ENCODE measurements at places on chromosomes 12 and 14. TPM values are rescaled to one million over a fixed set of nuclear protein-coding genes. Genes with fewer than 3 reads are reported as not detected.

DNA sequence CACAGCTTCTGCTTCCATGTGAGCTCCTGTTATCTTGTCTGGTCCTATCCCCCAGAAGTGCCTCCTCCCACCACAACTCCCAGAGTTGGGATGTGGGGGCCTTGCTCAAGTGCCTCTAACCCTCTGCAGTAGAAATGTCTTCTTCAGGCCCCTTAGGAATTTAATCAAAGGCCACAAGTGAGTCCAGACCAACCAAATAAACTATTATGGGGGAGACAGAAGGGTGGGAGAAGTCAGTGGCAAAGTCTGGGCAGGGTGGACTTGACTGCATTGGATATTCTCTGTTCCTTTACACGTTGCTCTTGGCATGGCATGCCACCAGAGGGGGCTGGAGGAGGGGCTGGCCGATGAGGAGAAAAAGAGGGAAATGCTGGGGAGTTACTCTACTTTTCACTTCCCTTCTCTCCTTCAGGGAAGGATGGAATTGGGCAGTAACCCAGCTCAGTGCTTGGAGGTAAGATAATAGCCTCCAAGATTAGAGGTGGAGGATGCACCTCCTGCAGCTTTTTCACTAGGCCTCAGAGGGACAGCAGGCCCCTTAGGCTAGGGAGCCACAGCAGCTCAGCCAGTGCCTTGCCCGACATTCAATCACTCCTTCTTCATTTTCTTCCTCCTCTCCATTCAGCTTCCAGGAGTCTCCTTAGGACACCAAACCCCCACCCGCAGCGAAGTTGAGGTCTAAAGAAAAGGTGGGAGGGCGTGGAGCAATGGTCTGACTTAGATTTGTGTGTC lies 1.2 kb upstream of the AP1G2 start:
- DNase-seq: peak; percentile 39

Gene TRPV4
- 0.92 TPM for total RNA-seq

DNA sequence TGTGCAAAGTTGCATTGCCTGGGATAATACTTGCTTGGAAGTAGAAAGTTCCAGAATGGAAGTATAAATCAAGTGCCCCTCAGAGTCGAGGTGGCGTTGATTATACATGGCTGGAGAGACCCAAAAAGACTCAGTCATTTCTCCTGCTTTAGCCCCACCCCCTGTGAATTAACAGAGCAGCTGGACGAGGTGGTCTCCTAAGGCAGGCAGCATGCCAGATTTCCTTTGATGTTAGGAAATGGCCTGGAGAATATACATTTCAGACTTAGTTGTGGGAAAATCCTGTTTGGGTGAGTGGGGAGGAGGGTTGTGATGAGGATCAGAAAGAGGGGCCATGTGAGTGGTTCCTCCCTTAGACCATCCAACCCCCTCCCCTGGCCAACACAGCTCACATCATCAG lies 406.1 kb upstream of the TMPO start:
- DNase-seq: no peak

GRCh38 chr14:69324341-69324931 lies 64.5 kb downstream of the GALNT16 start:
- no peak for DNase-seq

Gene BEST3
- total RNA-seq: 0.09 TPM

DNA sequence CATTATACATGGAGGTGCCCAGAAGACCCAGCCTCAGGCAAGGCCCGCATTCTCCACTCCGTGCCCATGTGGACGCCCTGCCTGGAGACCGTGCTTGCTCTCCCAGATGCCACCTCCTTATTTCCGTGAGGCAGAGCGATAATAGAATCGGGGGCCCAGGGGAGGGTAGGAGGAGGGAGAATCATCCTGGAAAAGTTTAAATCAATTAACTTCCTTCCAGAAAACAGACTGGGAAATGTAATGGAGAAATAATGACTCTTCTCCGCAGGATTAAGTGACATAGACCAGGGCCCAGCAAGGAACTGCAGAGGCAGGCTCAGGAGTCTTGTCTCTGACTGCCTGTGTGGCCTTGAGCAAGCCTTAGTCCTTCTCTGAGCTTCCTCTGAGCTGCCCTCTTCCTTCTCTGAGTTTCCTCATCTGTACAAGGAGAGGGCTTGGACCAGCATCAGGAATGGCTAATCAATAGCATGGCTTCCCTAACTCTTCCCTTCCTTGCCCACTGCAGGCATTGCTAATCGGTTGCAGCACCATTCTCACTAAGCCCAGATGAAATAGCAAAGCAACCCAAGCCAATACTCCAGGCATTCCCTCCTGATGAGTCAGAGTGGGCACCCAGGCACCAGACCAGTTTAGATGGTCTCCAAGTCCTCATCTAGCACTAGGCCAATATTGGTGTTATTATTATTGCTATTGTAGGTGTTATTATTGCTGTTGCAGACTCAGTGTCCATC lies 11.3 kb upstream of the FAM222A start:
- no peak for DNase-seq

DNA sequence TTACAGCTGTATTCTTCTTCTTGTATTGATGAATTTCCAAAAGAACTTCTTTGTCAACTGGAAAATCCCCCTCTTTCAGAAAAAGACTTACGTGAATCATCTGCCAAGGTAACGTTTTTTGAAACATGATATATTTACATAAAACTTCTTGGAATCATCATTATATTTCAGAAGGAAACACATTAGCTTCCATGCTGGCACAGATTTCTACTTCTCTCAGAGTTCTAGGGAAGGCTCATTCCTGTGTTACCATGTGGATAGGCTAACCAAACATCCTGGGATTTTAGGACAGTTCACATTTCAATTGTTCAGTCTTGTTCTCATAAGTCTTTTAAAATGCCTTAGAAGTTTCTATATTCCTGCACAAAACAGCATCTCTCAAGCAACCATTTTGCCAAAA lies 120.3 kb upstream of the NEDD1 start:
- DNase-seq: no peak

Gene PIWIL1
- total RNA-seq: not detected

- no peak for DNase-seq
Measured at GRCh38 chr12:800401-800800, 48.0 kb downstream of the WNK1 start.

DNA sequence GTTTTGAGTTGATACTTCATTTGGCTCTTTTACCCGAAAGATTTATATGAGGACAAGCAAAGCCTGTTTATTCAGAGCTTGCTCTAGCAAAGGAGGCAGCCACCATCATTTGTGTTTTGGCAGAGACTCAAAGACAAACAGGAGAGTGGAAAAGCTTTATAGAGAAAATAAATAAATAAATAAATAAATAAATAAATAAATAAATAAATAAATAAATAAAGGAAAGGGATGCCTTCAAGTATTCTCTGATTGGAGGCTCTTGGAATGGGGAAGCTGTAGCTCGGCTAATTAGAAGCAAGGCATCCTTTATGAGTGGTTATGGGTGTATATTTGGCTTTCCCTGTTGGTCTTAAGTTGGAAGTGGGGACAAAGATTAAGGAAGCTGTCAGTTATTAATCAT lies 229.8 kb downstream of the RASSF9 start:
- no peak for DNase-seq

GRCh38 chr12:100024974-100025555 lies 40.3 kb upstream of the ANKS1B start:
- DNase-seq: no peak

Gene GPN3
- total RNA-seq: 12.4 TPM

DNA sequence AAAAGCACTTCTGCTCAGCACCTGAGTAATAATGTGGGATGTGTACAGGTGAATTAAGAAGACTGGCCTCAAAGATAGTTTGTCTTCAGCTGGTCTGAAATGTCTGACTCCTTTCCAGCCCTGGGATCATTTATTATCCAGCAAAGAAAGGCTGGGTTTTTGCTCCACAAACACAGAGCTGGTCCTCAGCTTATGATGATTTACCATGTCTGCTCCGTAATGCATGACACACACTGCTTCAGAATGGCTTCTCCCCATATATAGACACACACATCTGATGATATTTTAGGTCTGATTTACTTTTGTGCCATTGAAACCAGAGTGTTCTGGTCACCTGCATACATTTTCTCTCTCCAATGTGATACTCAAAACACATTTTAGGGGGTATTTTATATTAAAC lies 225.0 kb downstream of the SLC25A21 start:
- no peak for DNase-seq

- DNase-seq: peak; percentile 56
Measured at GRCh38 chr14:24398293-24398652, 530 bp upstream of the NYNRIN start.

Gene MYH6
- 1.4 TPM for total RNA-seq

DNA sequence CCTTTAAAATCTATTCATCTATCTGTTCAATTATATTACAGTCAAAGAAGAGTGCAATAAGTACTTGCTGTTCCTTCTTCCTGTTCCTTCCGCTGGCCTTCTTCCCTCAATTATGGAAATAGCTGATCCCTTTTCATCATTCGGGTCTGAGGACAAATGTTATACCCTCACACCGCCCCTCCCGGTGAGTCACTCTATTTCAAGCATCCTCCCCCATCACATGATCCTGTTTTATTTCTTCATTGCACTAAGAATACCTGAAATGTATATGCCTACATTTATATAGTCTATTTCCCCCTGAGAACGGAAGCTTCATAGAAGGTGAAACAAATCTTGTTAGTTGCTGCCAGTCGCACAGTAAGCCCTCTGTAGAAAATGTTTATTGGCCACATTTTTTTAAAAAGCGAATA lies 2.5 kb downstream of the SLC38A1 start:
- no peak for DNase-seq

GRCh38 chr14:51996148-51996746 lies 6.9 kb downstream of the RTRAF start:
- no peak for DNase-seq

DNA sequence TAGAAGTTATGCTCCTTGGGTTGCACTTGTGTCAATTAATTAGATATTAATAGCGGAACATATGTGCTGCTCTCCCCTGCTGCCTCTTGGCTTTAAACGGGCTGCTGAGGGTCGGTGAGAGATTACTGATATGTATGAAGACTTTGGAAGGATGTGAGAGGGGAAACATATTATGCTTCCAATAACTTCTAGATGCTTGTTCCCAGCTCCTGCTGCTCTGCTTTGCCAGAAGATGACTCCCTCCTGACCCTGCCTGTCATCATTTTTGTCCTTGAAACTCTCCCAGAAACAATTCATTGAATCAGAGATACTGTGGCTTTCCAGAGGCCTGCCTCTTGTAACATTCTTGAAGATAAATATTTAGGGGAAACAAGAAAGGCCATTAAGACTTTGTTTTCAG lies 300.1 kb upstream of the STXBP6 start:
- no peak for DNase-seq

DNA sequence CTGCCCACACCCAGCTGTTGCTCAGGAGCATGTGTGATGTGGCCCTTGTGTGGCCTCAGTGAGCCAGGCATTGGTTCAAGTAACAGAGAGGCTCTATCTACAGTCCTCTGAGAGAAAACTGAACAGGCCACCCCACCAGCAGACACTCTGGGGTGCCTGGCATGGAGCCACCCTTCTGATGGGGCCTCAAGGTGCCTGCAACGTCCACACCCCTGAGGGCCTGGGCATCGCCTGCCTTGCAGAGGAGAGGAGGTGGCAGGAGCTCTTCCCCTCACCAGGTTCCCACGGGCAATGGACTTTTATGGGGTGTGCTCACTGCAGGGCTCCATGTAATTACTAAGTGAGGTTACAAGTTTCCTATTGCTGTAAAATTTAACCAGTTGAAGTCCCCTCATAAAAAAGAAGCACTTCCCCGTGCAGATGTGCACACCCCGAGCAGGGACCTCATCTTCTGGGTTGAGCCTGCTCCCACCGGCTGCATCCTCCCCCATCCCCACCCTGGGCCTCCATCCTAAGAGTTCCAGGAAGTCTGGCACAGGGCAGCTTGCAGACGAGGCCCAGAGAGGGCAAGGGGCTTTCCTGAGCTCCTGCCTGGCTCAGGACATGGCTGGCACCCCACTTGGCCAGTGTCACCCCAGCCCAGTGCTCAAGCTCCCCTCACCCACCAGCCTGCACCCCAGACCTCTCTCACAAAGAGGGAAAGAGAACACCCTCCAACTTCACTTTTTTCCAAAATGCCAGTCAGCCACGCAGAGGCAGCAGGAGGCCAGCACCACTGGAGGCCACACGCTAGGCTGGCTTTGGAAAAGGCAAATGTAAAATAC lies 270.4 kb upstream of the RTL1 start:
- DNase-seq: no peak

Gene PAPOLA
- 212 TPM for total RNA-seq

DNA sequence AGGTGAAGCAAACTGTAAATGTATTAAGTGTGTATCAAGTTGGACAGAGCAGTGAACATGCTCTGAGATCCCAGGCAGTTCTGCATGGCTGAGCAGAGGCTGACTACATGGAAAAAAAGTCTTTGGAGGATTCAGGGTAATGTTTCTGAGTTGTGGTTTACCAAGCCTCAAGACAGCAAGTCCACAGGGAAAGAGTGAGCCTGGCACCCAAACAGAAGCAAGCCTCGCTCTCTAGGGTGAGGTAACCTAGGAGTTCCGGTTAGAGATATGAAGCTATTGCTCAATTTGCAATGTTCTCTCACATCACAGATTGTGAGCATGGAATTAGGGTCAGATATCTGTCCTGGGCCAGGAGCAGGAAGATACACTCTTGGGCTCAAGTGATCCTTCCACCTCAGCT lies 158.6 kb downstream of the MON2 start:
- DNase-seq: no peak

DNA sequence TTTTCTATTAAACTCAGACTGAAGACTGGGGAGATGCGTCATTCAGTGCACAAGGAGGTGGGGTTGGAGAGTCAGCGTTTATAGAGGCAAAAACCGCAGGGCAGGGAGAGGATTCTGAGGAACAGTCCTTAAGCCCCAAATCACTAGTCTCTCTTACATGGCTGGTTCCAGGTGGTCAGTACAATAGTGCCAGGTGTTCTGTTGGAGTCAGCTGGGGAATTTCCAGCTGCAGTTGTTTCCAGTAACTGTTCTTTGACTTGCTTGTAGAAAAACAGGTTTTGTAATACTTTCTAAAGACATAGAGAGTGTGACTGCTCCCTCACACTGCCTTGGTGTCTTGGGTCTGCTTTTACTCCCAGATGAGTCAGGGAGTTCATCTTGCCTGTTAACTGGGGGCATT lies 192.2 kb downstream of the TMTC3 start:
- DNase-seq: no peak

DNA sequence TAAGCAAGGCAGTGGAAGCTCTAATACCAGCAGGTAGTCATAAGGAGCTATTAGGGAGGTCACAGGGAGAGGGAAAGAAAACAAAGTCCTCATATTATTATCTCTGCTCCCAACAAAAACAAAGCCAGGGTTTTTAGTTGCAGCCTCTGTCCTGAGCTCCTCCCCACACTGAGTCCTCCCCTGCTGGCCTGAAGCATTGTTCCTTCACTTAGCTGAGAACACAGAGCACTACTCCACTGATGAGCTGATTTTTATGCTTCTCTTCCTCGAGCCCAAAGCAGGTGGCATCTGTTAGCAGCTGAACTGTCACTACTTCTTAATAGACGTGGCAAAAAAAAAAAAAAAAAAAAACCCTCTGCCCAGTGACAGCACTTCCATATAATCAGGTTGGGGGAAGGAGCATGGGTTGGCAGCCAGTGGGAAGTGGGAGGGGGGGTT lies 10.5 kb upstream of the STAC3 start:
- no peak for DNase-seq

DNA sequence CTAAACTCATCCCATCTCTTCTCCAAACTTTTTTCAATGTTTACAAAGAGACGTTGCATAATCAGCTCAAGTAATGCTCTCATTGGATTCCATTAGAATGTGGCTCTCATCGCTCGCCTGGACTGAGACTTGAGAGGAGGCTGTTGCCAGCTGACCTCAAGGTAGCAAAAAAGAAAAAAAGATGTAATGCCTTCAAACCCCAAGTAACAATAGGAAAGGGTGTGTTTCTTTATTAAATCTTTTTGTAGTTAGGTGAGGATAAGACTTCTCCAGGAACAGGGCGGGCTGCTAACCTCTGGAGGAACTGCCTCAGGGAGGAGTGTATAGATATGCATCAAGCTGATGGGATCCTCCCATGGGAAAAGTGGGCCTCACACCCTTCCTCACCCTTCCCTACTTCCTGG lies 956 bp upstream of the PTHLH start:
- DNase-seq: no peak

Gene LBHD2
- not detected for total RNA-seq
